Liver (tissue), 10 donors: ENCODE measurements at places on chromosomes 7 and 10. TPM values are rescaled to one million over a fixed set of nuclear protein-coding genes. Genes with fewer than 3 reads are reported as not detected.

- H3K27me3 ChIP-seq: no peaks in the 10 kb centered on the region
- peaks cover 10% of the 10 kb centered on the region for H3K36me3 ChIP-seq
- no peak overlapping the region for H3K4me3 ChIP-seq
- peaks cover 22% of the 10 kb centered on the region for H3K4me1 ChIP-seq
- DNase-seq: no peak
- no peak overlapping the region for H3K27ac ChIP-seq
Observed at GRCh38 chr10:98423691-98424120, 8.7 kb upstream of the PYROXD2 start.

DNA sequence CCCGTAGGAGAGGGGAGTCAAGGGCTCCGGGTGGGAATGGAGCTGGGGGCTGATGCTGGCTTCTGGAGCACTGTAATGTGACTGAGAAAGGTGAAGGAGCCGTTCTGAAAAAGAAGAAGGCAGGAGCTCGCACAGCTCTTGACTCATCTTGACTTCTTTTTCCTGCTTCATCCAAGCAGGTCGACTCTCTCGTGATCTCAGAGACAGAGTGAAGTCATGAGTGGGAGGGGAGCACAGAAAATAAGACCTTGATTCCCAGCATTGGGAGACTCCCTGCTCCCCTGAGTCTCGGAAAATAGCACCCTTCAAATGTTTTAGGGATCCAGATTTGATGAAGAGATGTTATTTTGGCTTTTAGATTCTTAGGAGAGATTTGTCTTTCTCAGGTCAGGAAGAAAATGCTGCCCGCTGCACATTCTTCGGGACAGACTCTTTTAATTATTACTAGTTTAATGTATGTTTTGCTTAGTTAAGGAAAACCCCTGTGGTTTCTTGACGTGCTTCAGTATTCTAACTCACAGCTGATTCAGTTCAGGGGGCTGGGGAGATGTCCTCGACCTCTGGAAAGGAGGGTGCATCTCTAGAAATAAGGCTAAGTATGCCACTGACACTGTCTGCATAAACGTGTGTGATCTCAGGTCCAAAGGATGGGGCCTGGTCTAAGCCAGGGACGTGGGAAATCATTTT, 34.1 kb downstream of the EGFR start:
- H3K4me1 ChIP-seq: peaks cover 40% of the 10 kb centered on the region
- DNase-seq: no peak
- no peaks in the 10 kb centered on the region for H3K36me3 ChIP-seq
- H3K27me3 ChIP-seq: no peaks in the 10 kb centered on the region
- no peak overlapping the region for H3K4me3 ChIP-seq

DNA sequence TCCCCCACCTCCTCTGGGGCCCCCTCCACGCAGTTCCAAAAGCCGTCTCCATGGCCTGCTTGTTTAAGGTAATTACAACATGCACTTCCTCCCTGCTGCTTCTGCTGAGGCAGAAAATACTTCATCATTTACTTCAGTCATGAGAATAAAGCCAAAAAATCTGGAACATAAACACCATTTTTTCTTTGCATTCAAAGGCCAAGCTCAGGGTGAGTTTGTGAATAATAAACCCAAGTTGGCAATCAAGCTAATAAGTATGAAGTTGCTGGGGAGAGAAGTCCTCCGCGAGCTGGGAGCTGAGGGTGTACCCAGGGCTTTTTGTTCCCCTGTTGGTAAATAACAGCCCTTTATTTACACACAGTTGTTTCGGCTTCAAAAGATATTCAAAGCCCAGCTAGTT, 70.5 kb downstream of the FAM204A start:
- no peaks in the 10 kb centered on the region for H3K4me1 ChIP-seq
- DNase-seq: no peak
- H3K36me3 ChIP-seq: no peaks in the 10 kb centered on the region
- peaks cover 5% of the 10 kb centered on the region for H3K27me3 ChIP-seq
- H3K27ac ChIP-seq: no peak overlapping the region

GRCh38 chr10:52783726-52784125, 11.1 kb upstream of the MBL2 start:
- H3K36me3 ChIP-seq: no peaks in the 10 kb centered on the region
- H3K27ac ChIP-seq: no peak overlapping the region
- no peak overlapping the region for H3K4me3 ChIP-seq
- no peak for DNase-seq

Gene GPR37
- total RNA-seq: 0.33 TPM

DNA sequence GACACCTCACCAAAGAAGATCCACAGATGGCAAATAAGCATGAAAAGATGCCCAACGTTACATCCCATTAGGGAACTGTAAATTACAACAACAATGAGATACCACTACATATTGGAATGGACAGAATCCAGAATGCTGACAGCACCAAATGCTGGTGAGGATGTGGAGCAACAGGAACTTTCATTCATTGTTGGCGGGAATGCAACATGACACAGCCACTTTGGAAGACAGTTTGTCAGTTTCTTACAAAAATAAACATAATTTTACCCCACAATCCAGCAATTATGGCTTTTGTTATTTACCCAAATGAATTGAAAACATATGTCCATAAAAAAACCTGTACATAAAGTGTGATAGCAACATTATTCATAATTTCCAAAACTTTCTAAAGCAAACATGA, 176.8 kb downstream of the C7orf25 start:
- no peak overlapping the region for H3K27ac ChIP-seq
- H3K27me3 ChIP-seq: peaks cover 4% of the 10 kb centered on the region
- no peak overlapping the region for H3K4me3 ChIP-seq
- DNase-seq: no peak
- H3K36me3 ChIP-seq: no peaks in the 10 kb centered on the region

DNA sequence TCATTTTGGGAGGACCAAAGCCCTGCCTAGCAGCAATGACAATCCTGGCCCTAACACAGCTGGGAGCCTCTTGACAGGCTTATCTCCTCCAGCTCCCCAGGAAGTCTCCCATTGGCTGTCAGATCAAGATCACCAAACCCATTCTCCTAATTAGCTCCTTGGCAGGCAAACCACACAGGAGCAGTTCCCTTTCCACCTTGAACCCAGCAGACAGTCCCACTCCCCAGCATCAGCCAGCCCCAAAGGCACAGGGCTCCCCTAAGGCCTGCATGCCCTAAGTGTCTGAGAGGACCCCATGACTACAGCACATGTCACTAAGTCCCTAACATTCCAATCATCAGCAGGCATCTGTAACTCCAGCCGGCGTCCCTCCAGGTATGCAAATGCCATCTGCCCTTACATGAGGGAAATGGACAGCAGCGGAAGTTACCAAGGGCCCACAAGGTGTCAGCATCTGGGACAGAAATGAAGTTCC, 348.5 kb downstream of the KCNMA1 start:
- H3K4me1 ChIP-seq: peaks cover 19% of the 10 kb centered on the region
- no peak for DNase-seq
- no peaks in the 10 kb centered on the region for H3K27me3 ChIP-seq
- H3K27ac ChIP-seq: no peak overlapping the region
